CD4-positive, alpha-beta T cell treated with Interleukin-4 for 1 hour (primary cell): ENCODE measurements at places on chromosomes 2 and 18.
A peak's percentile ranks its signal among the peaks of the same experiment; 100 is the strongest.

- DNase-seq, result no peak
Measured at GRCh38 chr18:24976502-24976901, 375.5 kb downstream of the ZNF521 start.

DNA sequence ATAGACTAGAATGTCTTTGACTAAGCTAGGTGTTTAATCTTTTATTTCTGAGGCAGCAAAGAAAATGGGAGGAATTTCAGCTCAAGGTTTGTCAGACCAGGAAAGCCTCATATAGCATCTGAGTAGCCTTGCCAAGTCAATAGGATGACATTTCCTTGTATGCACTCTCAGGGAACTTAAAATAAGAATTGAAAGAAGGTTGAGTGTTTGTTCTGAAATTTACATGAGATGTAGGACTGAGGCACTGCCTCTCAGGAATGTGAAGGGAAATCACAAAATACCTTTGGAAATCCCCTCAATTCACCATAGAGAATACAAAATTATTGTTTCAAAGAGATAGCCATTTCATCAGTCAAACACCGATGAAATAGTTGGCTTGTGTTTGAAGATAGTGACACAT lies 392.0 kb upstream of the NRP2 start:
- DNase-seq, result no peak

- DNase-seq, result no peak
Measured at GRCh38 chr2:173511357-173511756, 156.7 kb downstream of the CDCA7 start.

GRCh38 chr2:129276978-129277584 lies 702.4 kb upstream of the RAB6C start:
- DNase-seq, result no peak

DNA sequence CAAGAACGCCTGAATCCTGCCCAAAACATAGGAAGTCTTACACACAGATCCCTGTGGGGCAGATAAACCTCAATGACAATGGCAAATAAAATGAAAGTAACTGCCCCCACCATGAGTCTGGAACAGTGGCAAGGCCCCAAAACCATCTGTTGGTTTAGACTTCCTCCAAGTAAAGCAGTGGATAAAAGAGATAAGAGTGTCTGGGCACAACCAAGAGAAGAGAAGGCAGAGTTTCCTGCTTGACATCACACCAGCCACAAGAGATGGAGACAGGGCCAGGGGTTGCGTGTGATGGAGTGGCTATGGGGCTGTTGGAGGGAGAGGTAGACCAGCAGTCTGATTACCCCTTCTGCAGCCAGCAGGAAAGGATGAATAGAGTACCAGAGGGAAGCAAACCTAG lies 212.1 kb upstream of the POU3F3 start:
- no peak for DNase-seq

- DNase-seq, result no peak
Measured at GRCh38 chr2:46383784-46384456, 86.7 kb downstream of the EPAS1 start.

DNA sequence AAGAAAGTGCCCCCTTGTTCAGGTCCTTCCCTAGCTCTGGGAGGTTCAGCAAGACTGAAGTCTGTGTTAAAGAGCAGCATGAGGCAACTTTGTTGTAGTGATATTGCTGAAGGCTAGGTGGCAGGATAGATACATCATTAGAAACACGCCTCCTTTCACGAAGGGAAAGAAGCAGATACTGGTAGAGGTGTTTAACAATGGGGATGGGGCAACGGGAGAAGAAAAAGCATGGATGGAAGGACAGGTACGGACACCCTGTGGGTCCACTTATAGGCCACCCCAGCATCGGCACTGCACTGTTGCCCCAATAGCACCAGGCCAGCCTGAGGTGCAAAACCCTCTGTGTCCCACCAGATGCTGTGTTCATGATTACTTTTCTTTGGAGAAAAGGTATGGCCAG lies 3.5 kb upstream of the IGFBP5 start:
- DNase-seq, result no peak

- no peak for DNase-seq
Measured at GRCh38 chr2:205133544-205133943, 548.8 kb upstream of the NRP2 start.

- peak; percentile 7 for DNase-seq
Measured at GRCh38 chr2:194166818-194167217, 1490.2 kb upstream of the SLC39A10 start.

GRCh38 chr2:20194097-20195015 lies 30.6 kb downstream of the SDC1 start:
- no peak for DNase-seq

GRCh38 chr18:50472941-50473340 lies 86.9 kb upstream of the MAPK4 start:
- DNase-seq, result no peak

DNA sequence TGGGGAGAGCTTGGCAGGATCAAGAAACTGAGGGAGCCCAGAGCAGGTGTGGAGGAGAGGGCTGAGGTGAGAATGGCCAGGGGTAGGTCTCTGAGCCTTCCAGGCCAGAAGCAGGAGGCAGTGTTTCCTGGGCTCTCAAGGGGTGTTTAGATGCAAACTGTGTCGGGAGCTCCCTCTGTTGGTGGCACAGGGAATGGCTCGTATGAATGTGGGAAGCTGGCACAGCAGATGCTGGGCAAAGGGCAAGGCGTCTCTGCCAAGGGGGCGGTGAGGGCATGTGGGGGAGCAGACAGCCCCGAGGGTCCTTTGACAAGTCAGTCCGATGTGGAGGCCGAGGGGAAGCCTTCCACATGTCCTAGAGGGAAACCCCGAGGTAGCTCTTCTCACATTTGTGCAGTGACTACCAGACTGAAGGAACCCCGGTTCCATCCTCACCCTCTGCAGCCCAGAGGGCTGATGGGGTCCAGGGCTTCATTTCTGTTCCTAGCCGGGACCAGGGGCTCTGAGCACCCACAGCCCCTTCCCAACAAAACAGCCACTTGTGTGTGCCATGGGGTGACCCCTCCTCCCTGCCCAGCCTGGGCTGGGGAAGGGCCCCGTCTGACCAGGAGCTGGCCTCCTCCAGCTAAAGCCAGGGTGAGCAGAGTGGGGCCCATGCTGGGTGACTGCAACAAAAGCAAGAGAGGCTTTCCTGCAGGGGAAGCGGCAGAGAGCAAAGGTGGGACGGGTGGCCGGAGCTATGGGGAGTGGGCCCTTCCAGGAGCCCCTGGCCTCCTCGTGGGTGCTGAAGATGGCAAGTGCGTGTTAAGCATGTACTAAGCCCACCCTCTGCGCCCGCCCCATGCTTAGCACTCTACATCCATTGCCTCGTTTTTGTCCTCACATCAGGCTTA lies 103.4 kb downstream of the SEPTIN10 start:
- peak; percentile 73 for DNase-seq

DNA sequence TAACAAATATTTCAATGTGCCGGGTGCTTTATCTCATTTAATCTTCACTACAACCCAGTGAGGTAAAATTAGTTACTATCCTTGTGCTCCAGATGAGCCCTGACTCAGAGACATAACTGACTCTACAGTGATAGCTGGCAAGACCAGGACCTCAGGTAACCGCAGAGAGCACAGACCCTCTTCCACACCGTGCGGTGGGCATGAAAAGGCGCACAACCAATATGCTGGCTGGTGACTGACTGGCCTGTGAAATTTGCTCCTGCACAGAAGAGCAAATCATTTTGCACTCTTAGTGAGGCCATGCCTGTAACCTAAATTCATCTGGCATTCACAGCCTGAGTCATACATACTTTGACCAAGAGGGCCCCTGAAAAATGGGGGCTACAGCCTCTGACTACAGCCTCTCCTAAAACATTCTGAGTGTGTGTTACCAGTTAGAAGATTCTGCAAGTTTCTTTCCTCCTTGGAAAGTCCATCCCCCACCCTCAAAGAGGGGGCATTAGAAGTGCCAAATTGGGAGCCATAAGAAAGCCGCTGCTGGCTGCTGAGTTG lies 22.4 kb upstream of the MSGN1 start:
- DNase-seq, result no peak

DNA sequence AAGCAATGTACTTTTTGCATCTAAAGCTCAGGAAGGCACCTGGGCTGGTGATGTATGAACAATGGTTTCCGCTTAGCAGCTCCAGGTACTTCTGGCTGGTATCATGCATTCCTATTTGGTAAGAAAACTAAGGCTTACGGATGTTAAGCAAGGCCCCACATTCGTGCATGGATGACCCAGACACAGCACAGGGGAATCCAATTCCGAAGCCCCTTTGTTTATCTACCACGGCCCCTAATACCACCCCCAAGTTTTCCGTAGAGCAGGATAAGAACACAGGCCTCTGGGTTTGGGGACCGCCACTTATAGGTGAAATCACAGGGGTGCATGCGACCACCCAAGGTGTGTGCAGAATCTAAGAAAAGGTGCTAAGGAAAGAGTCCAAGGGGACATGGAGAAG lies 192.1 kb upstream of the ID2 start:
- DNase-seq, result no peak

DNA sequence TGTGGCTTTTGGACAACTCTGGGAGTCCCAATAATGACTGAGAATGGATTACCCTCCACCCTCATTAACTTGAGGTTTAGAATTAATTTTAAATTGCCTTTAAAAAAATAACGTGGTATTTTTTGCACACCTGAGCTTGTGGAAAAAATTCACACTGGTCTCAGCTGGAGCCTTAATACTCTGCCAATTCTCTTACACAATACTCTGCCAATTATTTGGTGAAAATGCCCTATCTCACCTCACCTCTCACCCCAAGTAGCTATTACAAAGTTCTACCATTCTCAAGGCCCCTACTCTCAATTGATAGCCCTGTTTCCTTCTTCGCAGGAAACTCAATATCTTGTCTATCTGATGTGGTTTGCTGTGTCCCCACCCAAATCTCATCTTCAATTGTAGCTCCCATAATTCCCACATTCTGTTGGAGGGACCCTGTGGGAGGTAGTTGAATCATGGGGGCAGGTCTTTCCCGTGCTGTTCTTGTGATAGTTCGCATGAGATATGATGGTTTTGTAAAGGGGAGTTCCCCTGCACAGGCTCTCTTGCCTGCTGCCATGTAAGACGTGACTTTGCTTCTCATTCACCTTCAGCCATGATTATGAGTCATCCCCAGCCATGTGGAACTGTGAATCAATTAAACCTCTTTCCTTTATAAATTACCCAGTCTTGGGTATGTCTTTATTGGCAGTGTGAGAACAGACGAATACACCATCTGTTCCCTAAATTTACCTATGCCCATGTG lies 27.4 kb upstream of the C2orf69 start:
- DNase-seq, result no peak

DNA sequence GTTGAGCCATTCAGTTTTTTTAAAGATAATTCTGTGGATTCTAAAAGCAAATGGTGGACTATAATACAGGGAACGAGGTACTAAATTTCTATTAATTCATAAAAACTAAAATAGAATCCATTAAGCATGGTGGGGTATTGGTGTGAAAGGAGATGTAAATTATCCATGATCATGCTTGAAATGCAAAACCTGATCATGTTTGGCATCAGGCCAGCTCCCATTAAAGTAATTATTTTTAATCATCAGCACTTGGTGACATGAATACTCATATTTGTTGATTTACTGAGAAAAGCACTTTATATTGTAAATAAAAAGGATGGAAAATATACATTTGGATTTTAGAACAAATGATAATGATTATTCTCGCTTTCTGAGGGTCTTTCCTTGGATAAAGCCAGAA lies 232.3 kb upstream of the MEIS1 start:
- no peak for DNase-seq

DNA sequence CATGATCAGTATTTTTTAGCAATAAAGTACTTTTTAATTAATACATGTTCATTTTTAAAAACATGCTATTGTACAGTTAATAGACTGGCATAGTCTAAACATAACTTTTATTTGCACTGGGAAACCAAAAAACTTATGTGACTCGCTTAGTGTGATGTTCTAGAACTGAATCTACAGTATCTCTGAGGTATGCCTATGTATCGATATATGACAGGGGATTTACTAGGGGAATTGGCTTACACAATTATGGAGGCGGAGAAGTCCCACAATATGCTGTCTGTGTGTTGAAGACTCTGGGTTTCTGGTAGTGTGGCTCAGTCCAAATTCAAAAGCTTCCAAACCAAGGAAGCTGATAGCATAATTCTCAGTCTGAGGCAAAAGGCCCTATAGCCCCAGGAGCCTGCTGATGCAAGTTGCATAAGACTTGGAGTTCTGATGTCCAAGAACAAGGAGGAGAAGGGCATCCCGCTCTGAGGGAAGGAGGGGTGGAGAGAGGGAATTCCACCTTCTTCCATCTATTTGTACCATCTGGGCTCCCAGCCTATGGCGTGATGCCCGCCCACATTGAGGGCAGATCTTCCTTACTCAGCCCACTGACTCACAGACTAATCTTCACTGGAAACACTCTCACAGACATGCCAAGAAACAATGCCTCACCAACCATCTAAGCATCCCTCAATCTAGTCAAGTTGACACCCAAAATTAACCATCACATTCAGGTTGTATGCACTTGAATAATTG lies 27.5 kb downstream of the ZNF638 start:
- DNase-seq, result no peak

GRCh38 chr2:467543-467891 lies 179.6 kb upstream of the ALKAL2 start:
- DNase-seq, result no peak

DNA sequence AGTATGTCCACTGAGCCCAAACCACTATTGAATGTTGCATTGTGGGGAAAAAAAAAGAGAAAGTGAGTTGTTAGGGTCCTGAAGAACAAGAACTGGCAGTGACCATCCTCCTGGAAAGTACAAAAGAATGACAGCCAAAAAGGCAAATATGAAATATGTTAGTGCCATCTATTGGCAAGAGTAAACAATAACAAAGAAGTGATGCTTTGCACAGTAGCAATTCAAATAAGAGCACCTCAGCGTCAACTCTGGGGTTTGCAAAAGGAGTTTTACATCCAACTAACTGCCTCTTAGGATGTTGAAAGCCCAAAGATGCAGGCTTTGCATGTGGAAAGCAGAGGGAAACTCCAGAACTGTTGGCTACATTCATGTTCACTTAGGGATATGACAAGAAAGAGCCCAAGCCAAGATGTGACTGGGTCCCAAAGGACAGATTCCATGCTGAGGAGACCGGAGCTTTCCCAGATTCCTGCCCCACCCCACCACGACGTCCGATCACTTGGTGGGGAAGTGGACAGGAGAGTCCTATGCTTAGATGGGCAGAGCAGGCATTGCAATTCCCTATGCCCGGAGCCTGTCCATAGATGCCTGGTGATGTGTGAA lies 15.6 kb downstream of the TRABD2A start:
- no peak for DNase-seq

- DNase-seq, result no peak
Measured at GRCh38 chr2:105739426-105739825, 5.3 kb upstream of the NCK2 start.

DNA sequence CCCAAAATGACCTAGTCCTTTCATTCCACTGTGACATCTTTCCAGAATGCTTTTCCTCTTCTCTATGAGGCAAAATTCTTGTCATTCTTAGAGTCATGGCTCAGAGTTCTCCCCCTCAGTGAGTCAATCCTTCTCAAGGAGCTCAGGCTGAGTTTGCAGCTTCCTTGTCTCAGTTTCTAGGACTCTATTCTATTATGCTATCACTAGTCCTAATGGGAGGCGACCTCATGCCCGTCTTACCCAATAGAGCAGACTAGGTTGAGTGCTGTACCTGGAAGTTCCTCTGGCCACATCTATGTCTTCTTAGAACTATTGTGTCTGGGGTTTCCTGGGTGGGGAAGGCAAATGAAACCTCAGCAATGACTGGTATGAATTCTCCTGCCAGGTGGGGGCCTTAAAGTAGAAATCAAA lies 51.5 kb downstream of the HAUS1 start:
- peak; percentile 83 for DNase-seq

GRCh38 chr2:54529935-54530334 lies 73.8 kb downstream of the SPTBN1 start:
- DNase-seq, result no peak

- no peak for DNase-seq
Measured at GRCh38 chr2:7905756-7906155, 776.1 kb upstream of the ID2 start.

- no peak for DNase-seq
Measured at GRCh38 chr18:11901826-11902438, 6.2 kb downstream of the MPPE1 start.
